ENCODE measurements at places on chromosomes 7 and 10.

DNA sequence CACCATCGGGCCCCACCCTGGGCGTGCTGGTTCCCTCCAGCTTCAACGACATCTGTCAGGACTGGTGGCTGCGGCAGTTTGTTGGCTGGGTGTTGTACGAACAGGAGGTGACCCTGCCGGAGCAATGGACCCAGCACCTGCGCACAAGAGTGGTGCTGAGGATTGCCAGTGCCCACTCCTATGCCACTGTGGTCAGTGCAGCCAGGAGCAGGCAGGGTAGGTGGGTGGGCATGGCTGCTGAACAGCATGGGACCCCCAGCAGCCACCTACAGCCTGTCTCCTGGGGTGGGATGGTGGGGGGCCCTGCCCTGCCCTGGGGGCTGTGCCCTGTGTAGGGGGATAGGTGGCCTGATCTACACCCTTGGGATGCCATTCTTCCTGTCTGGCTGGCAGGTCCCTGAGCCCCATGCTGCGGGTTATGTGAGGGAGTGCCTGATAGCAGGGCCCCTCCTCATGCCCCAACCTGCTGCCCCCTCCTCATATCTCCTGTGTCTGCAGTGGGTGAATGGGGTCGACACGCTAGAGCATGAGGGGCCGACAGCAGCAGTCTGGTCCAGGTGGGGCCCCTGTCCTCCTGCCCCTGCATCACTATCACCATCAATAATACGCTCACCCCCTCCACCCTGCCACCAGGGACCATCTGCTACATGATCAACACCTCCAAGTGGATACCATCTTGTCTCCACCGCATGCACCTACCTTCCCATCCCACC is 56.9 kb downstream of the ZNF727 start:
- DNase-seq, result no peak

DNA sequence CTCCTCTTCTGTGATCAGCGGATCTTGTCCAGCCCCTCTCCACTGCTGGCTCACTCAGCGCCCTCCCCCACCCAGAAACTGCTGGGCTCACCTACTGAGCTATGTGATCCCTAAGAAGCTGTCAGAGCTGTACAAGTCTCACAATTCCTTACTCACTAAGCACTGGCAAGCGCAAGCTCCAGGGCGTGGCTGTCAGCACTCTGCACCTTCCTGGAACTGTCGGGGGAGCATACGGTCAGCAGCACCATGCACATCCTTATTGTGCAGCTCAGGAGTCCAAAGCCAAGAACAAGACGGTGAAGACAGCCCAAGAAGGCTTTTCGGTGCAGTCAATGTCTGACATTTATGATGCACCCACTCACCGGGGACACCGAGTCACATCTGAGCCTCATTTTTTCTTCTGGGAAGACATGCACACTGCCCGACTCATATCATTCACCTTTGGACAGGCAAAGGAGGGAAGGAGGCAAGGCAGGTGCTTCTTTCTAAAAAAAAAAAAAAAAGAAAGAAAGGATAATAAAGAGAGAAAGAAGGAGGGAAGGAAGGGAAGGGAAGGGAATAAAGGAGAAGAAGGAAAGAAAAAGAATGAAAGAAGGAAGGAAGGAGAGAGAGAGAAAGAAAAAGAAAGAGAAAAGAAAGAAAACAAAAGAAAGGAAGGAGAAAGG is 56.3 kb downstream of the ASB13 start:
- DNase-seq, result no peak

DNA sequence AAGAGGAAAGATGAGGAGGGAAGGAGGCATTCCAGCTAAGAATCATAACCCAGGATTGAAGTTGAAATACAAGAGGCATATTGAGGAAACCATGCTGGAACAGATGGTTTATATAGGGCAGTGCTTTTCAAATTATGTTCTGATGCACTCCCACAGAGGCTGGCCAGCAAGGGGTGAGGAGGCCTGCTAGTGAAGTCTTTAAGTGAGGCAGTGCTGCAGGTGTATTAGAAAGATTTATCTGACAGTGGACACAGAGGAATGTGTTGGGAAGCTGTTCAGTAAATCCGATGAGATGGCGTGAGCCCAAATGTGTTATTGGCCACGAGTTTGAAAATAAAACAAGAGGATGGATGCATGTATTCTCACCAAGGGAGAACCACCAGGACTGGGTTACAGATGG is 28.6 kb downstream of the REEP3 start:
- DNase-seq, result no peak

DNA sequence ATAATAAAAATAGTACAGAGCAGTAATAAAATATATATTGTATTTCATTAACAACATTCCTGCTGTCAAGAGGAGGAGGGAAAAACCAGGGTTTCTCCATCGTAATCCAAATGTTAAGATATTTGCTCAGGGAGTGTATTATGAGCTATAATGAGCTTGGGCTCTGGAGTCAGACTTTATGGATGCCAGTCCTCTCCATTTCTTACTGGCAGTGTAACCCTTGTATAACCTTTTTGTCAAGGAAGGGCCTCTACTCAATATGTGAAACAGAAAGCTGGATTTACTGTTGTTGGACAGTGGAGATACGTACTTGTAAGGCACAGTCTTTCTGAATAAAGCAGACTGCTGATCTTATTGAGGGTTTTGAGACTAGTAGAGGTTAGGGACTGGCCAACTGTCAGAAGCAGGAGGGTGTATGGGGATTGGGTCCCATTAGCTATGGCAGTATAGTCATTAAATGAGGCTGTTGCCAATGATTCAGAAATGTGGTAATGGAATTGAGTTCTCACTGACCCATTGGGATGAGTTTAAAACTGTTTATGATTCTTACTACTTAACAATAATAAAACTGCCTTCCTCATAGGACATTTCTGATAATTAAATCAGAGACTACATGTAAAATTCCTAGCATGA is 56.5 kb downstream of the ZNF277 start:
- no peak for DNase-seq

DNA sequence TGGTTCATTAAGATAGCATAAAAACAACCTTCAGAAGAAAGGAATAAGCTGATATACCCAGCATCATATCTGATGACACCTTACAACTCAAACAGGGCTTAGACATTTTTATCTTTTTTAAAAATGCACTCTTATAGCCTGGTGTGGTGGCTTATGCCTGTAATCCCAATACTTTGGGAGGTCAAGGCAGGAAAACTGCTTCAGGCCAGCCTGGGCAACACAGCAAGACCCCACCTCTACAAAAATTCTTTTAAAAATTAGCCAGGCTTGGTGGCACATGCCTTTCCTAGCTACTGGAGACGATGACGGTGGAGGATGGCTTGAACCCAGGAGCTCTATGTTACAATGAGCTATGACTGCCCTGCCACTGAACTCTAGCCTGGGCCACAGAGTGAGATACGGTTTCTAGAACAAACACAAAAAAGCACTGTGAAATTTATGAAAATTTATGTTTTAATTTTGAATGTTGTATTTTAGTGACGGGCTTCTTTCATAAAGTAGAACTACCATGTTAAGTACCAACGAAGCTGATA is 12.3 kb upstream of the KMT2E start:
- DNase-seq, result no peak

DNA sequence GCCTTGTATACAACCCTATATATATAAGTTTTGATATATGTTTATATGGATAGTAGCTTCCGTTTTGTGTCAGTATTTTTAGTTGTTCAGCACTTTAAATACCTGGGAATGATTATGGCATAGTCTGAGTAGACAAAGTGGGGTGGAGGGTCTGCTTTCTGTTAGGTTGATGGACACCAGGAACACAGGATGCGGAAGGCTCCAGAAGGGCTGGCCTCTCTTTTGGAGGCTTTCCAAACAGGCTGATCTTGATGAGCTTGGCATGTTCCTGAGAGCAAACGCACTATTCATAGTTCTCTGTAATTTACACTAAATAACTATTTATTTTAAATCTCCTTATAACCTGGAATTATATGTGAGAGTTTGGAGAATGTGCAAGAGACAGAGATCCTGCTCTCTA is 12.7 kb downstream of the AKR1E2 start:
- no peak for DNase-seq

DNA sequence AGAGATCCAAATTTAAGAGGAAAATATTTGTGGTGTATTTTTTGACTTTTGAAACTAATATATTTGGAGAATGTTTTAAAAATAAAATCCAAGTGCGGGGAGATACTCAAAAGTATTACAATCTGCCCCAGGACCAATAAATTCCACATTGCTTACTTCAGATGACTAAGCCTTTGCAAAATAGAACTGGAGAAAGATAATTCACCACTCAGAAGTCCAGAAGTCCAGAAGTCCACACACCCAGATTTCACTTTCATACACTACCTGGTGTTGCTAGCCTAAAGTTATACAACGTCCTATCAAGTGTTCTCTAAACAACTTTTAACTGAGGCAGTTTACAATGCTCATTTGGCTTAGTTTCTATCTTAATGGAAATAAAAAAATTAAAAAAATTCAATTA is 487.0 kb upstream of the SEMA3D start:
- no peak for DNase-seq

DNA sequence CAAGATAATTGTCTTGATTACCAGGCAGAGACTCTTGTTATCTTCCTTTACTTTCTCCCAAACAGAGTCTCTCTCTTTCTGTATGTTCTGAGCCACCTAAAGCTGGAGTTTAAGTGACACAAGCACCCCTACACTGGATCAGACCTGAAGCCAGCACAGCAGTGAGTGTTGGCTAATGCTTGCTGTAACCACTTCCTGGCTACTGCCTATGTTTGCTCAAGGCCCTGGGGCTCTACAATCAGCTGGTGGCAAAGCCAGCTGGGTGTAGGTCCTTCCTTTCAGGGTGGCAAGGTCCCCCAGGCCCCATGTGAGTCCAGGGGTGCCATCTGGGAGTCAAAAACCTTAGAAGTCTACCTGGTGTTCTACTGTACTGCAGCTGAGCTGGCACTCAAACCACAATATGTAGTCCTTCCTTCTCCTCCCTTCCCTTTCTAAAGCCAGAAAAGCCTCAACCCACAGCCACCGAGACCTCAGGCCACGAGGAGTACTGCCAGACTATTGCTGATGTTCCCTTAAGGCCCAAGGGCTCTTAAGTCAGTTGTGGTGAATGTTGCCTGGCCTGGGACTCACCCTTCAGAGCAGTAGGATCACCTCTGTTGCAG is 416.3 kb downstream of the ADRA2A start:
- no peak for DNase-seq

GRCh38 chr7:153604-154003 is 38.8 kb upstream of the FAM20C start:
- no peak for DNase-seq

GRCh38 chr7:12303062-12303461 is 92.0 kb downstream of the TMEM106B start:
- no peak for DNase-seq

DNA sequence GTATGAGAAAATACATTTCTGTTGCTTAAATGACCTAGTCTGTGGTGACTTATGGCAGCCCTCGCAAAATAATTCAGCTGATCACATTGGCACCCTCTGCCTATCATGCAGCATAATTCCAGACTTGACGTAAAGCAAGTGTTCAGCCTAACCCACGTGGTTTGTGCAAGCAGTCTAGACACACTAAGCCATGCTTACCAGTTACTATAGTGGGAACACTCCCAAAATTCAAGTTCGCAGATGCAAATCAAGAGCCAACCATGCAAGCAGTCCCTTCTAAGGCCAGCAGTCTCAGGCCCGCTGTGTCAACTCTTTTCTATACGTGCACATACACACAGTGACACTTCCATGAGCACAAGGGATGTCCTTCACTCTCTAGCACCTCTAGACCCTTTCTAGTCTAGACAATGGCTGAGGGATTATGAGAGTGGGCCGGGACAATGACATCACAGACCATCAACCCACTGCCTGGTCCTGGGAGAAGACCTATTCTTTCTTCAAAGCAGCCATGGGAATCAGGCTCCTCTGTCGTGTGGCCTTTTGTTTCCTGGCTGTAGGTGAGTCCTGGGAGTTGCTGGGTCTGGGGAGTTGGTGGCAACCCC is 29.0 kb upstream of the PRSS1 start:
- no peak for DNase-seq

- no peak for DNase-seq
Measured at GRCh38 chr10:113626809-113627355, 37.0 kb downstream of the NRAP start.

DNA sequence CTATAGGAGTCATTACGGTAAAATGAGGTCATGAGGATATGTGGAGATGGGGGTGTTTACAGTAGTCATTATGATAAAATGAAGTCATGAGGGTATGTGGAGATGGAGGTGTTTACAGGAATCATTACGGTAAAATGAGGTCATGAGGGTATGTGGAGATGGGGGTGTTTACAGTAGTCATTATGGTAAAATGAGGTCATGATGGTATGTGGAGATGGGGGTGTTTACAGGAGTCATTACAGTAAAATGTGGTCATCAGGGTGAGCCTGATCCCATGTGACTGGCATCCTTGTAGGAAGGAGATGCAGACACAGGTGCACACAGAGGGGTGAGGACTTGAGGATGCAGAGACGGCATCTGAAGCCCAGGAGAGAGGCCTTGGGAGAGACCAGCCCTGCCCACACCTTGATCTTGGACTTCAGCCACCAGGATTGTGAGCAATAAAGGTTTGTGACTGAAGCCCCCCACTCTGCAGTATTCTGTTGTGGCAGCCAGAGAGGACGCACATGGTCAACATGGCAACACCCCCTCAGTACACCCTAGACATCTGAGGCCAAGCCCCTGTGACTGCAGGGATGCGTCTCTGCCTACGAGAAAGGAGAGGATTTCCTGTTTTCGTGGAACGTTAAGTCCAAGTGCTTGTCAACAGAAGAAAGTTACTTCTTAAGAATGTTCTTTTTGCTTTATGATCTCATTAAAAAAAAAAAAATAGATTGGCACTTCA is 544.4 kb downstream of the DNAJB6 start:
- no peak for DNase-seq

GRCh38 chr7:36941359-36941758 is 217.1 kb upstream of the AOAH start:
- no peak for DNase-seq

DNA sequence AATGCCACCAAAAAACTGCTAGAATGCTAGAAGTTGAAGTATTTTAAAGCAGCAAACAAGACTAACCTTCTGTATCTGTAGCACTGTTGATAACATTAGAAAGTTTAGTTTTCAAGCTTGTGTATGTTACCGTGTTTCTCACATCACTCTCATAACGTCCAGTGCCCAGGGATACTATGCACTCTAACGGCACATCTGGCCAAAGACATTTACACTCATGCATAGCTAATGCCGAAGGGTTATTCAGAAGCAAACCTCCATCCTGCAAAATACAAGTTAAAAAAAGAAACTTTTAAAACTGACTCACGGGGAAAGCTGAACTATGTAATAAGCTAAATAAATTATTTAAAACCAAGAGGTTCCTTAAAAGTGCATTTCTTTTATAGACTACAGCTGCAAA is 22.9 kb upstream of the NRCAM start:
- no peak for DNase-seq

DNA sequence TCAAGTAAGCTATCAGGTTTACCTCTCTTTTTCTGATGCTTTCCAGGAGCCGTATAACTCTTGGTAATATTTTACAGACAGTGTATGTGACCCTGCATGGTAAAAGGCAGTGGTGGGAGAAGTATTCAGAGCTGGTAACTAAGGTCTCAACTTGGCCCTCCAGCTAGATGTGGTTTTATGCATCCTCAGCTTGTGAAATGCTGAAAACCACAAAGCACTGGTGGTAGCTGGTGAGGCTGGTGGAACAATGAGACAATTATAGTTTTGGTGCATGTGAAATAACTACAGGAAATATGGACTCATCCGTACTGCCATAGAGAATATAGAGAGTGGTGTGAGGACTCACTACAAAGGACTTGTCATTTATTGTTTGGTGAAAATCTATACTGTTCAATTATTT is 383.0 kb upstream of the PCDH15 start:
- DNase-seq, result no peak

- DNase-seq, result no peak
Measured at GRCh38 chr7:139572071-139572470, 48.6 kb downstream of the CLEC2L start.
